ENCODE measurements at places on chromosomes 4 and X.

DNA sequence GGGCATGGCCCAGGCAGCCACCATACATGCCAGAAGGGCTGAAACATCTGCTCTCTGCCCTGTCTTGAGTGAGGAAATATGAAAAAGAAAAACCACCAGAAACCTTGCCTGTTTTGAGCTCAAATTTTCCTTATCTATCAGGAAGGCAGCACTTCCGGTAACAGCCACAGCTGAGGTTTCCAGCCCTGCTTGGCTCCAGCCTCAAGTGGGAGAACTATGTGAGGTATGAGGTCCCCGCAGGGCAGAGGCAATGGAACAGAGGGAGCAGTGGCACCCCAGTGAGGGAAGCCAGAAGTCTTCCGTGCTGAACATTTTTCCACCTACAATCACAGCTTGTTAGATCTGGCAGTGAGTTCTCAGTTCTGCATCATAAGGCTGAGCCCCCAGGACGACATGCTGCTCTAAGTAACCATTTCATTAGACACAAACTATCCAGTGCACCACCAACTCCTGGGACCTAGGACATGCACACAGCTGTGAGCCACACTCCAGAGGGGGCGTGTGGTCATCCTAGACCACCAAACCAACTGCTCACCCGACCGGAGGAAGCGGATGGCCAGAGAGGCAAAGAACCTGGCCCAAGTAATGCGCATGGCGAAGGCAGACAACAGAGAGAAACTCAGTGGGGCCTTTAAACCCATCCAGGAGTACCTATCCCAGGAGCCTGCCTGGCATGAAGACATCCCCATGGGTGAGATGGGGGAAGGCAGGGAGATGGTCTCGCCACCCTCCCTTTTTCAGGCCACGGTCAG is 22.6 kb downstream of the WDR1 start:
- no peak for DNase-seq

DNA sequence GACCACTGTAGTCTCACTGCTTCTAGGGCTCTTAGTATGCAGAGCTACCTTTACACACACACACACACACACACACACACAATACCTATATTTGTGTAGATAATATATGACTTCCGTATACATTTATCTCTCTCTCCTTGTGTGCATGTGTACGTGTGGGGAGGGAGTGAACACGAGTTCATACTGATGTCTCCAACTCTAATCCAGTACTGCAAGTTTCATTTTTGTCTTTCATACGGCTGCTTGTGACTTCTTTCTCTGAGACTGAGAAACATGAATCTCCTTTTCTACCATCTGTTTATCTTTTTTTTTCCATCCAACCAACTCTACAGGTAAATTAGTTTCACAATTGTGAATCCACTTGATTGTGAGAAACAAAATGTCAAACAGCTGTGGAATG is 1229.5 kb upstream of the AGA start:
- no peak for DNase-seq

DNA sequence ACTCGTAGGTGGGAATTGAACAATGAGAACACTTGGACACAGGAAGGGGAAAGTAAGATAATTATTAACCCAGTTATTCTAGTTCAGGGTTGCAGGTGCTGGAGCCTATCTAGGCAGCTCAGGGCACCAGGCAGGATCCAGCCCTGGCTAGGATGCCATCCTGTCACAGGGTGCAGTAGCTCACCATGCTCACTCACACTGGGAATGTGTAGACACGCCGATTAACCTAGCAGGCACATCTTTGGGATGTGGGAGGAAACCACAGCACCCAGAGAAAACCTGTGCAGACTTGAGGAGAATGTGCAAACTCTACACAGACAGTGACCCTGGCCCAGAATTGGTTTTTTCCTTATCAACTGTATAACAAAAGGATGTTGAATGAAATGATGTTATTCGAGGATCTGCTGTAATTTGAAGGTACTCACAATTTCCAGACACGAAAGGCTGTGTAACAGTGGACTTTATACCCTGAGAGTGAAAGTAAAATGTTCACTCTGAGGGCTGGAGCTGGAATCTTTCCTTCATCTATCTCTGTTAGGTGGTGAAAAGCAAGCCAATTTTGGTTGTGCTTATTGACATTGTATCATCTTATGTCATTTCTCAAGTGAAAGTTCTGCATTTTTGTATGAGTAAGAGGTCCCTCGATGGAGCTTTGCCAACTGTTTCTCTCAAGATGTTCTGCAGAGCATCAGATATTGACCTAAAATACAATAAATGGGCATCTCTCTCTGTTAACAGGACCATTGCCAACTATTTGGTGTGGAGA is 78.8 kb downstream of the PHEX start:
- no peak for DNase-seq

GRCh38 chr4:74120086-74120485 is 21.1 kb upstream of the CXCL2 start:
- DNase-seq, result no peak

GRCh38 chr4:3413217-3413671 is 28.5 kb upstream of the HGFAC start:
- DNase-seq, result no peak

DNA sequence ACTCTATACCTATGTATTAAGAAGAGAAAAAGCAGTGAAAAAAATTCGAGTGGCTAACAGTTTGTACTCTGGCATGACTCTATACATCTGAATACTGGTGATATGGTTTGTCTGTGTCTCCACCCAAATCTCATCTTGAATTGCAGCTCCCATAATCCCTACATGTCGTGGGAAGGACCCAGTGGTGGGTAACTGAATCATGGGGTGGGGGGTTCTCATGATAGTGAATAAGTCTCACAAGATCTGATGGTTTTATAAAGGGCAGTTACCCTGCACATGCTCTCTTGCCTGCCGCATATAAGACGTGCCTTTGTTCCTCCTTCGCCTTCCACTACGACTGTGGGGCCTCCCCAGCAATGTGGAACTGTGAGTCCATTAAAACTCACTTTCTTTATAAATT is 70.4 kb downstream of the LRBA start:
- DNase-seq, result peak; percentile 36

GRCh38 chr4:141455651-141456050 is 180.7 kb upstream of the IL15 start:
- no peak for DNase-seq

DNA sequence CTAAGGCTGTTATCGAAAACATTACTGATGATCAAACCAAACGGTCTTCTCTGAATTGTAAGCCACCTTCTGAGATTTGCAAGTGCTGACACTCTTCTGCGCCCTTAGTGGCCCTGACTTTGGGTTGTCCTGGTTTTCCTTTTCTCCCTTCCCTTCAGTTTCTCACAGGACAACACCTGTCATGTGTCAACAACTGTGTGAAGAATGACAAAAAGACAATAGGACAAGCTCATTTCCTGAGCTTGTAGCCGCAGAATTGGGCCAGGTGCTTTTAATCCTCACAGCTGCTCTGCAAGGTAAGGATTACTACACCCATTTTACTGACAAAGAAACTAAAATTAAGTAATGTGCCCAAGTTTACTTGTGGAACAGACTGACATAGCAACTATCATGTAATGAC is 44.9 kb upstream of the TXK start:
- no peak for DNase-seq

- DNase-seq, result no peak
Measured at GRCh38 chr4:188403272-188403671, 264.0 kb downstream of the TRIML1 start.

GRCh38 chrX:87063642-87064041 is 454.0 kb upstream of the KLHL4 start:
- no peak for DNase-seq

DNA sequence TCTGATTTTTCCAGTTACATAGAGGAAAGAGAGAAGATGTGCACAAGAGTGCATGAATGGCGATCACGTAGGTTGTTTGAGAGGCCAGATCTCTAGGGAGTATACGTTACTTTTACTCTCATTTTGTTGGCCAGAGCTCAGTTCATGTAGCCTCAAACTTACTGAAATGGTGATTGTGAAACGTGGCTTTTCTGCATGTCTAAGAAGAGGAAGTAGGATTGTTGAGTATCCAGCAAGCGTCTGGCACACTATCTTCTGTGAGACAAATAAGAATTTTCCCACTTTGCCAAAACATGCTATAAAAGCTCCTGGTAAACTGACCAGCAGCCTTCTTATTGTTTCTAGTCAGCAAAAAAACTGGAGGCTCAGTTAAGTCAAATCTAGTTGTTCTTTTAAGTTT is 264.5 kb upstream of the EMCN start:
- DNase-seq, result peak; percentile 24

DNA sequence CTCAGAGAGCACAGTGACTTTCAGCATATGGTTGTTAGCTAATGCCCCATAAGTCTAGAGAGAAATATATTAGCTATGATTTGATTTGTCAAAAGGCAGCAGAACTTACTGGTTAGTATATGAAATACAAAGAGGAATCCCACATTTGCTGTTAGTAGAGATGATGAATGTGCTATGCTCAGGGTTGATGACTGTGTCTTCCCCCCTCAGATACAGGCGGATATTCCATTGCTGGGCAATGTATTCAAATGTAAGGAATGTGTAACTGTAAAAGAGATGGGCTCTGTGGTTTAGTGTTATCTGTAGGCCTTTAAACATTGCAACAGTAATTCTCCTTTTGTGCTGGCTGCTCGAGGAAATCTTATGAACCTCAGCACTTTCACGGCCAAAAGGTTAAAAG is 528.9 kb upstream of the ARX start:
- no peak for DNase-seq

Data from inflammatory macrophage treated with lipopolysaccharide for 4 hours (primary cell).